Activated CD8-positive, alpha-beta memory T cell treated with anti-CD3 and anti-CD28 coated beads, Interleukin-2, amount 10 ng/mL, durations not matched to agents 7 days and 5 days (primary cell): ENCODE measurements at places on chromosomes 7 and 10.
A peak's percentile ranks its signal among the peaks of the same experiment; 100 is the strongest.

DNA sequence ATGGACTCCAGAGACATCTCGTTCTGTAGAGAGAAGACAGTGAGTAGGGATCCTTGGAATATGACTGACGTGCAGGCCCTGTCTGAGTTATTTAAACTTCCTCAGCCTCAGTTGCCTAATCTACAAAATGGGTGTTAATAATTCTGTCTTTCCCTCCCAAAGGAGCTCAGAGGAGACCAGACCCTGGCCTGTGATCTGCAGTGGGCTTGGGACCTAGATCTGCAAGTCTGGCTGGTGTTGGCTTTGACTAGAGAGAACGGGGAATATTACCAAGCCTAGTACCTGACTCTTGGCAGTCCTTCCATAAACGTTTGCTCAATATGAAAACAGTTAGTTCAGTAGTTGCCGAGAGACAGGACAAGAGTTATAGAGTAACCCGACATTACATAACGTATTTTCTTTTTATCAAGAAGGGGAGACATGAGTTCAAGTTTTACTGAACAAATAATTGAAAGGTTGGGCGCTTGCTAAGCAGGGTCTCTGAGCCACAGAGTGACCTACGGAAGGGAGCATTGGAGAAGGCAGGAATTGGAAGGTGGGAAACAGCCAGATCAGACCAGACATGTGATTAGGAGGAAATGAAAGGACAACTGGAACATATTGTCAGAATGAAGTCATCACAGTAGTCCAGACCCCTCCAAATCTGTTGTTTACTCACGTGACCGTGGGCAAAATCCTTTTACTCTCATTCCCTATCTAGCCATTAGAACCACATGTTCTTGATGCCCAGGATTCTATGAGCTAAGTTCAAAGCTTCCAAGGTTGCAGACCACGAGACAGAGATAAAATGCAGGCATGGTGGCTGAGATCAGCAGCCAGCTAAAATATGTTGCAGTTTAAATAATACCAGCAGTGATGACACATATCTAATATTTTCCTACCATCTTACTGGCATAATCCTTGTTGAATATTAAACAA is 10.9 kb upstream of the CYP3A4 start:
- DNase-seq = no peak

DNA sequence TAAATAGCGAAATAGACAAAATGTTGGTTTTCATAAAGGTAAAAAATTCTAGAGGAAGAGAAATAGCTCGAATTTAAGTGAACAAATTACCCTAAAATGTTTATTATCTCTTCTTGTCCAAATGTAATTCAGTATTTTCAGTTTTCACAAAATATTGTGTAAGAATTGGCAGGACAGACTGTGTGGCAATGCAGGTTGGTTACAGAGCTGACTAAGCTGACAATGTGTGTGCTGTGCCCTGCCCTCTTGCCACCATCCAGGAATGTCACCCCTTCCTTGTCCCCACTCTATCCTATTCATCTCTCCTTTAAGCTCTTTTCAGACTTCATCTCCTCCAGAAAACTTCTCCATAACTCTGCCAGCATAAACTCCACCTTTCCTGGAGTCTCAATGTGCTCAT is 46.1 kb downstream of the COL28A1 start:
- no peak for DNase-seq

- DNase-seq = no peak
These were observed 12.9 kb downstream of the ETV1 start for GRCh38 chr7:13976594-13976993.

DNA sequence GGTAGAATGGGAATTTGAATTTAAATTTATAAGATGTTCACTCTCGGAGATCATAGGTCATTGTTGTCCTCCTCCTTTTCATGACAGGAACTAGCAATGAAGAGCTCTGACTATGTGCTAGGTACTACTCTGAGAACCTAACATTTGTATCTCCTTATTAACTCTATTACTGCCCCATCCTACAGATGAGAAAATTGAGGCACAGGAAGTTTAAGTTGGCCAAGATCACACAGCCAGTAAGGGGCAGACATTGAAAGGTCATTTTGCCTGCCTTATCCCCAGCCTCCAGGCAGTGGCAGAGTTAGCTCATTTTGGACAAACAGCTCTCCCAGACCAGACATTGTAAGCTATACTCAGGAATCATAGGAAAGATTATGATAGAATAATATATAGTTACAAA is 6.0 kb downstream of the SRGN start:
- DNase-seq = no peak

GRCh38 chr7:2232766-2233520 is at the start of gene MAD1L1:
Gene MAD1L1, minus strand, starts transcription at chr7:2232945. Its CDS starts 2,812 bp downstream, at chr7:2230133.
- DNase-seq = peak; percentile 93

- no peak for DNase-seq
These were observed 29.7 kb upstream of the DDC start for GRCh38 chr7:50594734-50595485.
